ENCODE measurements at places on chromosomes 5 and 9.
A peak's percentile ranks its signal among the peaks of the same experiment; 100 is the strongest.

GRCh38 chr5:176650354-176650884 lies 3.1 kb downstream of the TSPAN17 start:
- no peak for DNase-seq

DNA sequence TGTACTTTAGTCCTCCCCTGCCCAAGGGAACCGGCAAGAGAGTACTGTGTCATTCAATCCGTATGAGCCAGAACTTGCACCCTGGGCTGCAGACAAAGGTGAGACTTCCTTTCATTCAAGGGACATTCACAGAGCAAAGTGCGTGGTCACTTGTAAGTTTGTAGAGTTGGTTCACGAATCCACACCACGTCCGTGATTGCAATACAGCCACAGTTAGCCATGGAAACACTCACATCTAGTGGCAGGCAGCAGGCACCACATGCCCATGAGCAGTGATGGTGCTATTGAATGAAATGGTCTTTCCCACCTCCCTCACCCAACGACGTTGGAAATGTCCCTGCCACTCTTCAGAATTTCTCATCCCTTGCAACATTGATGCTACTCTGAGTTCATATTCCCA lies 72.6 kb downstream of the SYK start:
- no peak for DNase-seq

DNA sequence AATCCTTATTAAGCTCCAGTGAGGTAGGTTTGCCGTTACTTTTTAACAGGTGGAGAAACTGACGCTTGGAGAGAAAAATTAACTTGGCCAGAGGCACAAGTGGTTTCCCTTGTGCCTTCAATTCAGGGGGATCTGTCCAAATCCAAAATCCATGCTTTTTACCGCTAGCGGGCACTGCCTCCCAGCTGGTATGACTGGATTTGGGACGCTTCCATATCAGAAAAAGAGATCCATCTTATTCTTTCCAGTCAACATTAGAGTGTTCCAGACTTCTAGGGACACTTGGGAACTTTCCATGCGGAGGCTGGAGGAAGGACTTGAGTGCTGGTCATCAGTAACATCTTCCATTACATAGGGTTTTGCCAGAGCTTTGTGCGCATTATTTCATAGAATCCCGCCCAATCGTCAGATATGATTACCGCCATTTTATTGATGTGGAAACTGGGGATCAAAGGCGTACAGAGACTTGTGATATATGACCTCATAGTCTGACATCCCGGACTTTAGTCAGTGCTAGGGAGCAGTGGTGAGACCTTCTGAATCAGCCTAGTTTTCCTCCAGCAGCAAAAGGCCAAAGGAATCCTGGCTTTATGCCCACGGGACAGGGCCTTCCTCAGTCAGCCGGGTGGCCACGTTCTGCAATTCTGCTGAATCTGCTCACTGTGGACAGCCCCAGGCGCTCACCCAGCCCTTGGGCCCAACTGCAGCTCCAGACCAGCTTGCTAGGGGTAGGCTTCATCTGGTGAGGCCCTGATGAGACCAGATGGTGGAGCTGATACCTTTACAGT lies 1.1 kb upstream of the GNPDA1 start:
- no peak for DNase-seq

GRCh38 chr9:72826996-72827949 lies 125.6 kb downstream of the ALDH1A1 start:
- DNase-seq, result no peak

GRCh38 chr5:99104538-99105132 lies 175.8 kb upstream of the CHD1 start:
- DNase-seq, result no peak

DNA sequence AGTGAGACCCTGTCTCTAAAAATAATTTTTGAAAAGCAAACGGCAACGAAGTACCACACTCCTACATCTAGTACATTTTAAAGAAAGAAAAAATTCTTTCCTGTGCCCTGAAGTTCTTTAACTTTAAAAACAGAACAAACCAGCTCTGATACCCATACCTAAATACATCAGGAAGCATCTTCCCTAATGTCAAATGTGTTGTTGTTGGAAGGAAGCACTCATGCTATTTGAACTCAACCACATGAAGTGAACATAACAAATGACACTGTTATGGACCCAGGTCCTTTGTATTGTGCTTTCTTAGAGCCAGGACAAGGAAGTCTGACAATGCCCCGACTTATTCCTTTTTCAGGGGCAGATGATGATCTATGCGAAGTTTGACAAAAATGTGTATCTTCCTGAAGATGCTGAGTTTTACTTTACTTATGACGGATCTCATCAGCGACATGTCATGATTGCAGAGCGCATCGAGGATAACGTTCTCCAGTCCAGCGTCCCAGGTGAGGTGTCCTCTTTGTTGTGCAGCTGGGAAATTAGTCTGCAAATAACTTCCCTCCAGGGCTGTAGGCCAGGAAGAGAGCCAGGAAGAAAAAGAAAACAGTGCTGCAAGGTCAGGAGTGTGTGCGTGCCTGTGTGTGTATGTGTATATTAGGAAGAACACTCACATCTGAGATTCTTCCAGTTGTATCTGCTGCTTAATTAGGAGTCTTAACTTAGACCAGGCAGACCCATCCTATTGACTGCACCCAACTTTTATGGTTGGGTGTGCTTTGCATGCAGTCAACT lies 123.7 kb downstream of the ARHGEF28 start:
- no peak for DNase-seq

DNA sequence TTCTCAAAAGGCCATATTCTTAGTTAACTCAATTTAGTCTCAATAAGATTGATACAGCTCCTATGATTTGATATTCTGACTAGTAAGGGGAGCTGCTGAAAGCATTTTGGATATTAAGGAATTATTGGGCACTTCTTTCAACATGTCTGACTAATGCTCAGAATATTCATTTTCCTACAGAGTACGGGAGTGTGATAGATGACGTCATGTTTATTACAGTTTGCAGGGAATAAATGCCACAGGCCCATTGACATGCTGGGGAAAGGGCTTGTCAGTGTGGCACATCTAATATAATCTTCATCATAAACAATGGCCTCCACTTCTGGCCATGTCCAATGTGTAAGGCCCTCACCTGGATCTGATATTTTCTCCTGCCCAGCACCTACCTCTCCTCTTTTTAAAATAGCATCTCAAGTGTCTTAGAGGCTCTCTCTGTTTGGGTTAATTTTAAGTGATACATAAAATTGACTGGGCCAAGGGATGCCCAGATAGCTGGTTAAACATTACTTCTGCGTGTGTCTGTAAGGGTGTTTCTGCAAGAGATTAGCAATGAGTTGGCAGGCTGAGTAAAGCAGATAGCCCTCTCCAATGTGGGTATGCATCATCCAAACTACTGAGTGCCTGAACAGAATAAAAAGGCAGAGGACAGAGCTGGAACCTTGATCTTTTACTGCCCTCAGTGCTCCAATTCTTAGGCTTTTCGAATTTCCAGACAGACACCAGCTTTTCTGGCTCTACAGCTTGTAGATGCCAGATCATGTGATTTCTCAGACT lies 99.3 kb downstream of the SLC24A2 start:
- no peak for DNase-seq

DNA sequence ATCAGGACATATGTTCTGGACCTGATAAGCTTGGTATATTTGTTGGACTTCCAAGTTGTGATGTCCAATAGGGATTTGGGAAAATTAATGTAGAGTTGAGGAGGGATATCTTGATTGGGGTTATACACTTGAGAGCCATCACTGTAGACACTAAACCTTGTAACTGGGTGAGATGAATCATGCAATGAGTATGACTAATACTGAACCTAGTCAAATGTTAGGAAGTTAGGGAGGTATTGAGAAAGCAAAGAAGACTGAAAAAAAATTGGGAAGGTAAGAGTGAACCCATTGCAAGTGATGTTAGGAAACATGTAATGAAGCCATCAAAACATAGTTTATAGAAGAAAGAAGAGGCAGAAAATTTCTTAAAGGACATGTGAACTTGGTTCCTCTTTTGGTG lies 668.4 kb upstream of the CDH9 start:
- DNase-seq, result no peak

DNA sequence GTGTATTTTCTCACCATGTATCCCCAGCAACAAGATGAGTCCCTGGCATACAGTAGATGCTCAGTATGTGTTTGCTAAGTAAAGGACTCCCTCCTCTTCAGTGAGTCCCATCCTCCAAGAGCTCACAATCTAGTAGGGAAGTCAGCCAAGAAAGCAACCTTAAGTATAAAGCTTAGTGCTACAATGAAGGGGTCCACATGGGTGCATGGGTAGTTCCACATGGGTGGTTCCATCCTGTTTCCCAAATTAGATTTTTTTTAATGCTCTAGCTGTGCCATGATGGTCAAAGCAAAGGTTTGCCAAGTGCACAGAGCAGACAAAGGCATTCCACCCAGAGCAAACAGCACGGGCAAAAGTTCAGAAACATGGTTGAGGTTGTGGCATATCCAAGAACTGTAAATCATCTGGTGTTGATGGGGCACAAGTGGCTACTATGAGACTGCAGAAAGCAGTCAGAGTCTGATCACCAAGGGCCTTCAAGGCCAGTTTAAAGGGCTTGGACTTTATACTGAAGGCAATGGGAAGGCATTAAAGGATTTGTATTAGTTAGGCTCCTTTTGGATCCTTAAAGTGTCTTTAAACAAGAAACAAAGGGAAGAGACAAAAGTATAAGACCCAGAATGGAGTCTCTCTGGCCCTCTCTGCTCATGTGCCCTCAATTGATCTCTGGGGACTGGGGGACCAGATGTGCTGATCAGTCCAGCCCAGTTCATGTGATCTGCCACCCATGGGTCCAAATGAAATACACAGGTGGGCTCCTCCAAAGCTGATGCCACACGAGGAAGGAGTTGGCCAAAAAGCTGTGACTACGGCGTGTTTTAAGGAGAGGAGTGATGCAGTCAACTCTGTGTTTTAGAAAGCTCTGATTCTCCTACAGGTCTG lies 9.0 kb upstream of the CPLX2 start:
- no peak for DNase-seq

GRCh38 chr9:3477236-3477834 lies 48.5 kb downstream of the RFX3 start:
- no peak for DNase-seq

DNA sequence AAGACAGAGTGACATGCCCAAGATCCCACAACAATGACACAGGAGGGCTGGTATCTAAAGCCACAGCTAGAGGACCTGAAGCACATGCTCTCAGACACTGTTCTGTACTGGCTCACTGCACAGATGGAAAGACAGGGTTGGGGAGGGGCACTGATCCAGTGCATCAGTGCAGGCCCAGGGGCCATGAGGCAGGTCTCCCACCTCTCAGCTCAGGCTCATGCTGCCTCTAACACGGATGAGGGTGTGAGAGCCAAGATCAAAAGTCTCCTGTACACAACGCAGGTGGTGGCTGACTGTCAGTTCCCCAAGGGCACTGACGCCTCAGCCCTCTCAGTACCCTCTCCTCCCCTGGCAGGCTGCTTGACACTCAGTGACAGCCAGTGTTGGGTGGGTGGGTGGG lies 10.9 kb downstream of the RAPGEF1 start:
- DNase-seq, result no peak

DNA sequence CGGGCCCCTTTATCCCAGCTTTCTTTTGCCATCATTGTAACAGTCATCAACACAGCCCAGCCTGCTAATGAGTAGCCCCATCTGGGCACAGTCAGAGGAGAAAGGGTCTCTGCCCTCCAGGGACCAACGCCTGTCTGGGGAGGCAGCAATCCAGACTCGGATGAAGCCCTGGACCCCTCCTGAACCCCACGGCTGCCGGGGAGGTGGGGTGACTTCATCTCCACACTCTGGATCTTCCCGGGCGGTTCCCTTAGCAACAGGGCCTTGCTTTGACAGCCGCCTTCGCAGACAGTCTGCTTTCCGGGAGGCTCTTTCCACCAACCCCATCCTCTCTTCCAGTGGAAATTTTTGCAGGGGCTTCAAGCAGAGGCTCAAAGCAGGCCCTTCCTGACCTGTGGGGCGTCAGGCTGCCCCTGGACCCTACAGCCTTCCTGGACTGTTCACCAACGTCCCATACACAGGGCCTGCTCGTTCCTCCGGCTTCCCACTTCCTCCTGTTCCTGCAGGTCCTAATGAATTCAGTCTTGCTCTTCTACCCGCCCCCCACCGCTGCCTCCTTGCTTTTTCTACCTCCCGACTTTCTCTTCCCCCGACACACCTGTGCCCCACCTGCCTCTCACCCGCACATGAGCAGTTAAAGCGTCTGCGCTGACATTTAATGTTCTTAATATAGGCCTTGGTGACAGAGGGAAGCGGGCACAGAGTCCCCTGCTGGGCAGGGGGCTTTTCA lies 161.7 kb upstream of the MVB12B start:
- DNase-seq, result no peak

- DNase-seq, result no peak
These were observed 105.7 kb upstream of the KLF9 start for GRCh38 chr9:70519912-70520724.

GRCh38 chr5:132190161-132190817 lies 37.4 kb downstream of the P4HA2 start:
- peak; percentile 29 for DNase-seq

GRCh38 chr9:82776508-82776907 lies 286.4 kb downstream of the RASEF start:
- DNase-seq, result no peak

DNA sequence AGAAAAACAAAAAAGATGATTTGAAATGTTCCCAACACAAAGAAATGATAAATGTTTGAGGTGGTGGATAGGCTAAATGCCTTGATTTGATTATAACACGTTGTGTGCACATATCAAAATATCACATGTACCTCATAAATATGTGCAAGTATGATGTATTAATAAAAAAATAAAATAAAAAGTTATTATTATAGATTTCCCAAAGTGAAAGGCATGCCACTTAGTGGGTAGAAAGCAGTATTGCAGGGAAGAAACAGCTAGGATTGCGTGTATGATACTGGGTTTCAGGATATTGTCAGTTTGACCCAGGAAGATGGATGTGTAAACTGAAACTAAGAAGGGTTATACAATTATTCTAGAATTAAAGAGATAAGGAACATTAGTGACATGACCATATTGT lies 3.6 kb upstream of the TMEM38B start:
- no peak for DNase-seq

DNA sequence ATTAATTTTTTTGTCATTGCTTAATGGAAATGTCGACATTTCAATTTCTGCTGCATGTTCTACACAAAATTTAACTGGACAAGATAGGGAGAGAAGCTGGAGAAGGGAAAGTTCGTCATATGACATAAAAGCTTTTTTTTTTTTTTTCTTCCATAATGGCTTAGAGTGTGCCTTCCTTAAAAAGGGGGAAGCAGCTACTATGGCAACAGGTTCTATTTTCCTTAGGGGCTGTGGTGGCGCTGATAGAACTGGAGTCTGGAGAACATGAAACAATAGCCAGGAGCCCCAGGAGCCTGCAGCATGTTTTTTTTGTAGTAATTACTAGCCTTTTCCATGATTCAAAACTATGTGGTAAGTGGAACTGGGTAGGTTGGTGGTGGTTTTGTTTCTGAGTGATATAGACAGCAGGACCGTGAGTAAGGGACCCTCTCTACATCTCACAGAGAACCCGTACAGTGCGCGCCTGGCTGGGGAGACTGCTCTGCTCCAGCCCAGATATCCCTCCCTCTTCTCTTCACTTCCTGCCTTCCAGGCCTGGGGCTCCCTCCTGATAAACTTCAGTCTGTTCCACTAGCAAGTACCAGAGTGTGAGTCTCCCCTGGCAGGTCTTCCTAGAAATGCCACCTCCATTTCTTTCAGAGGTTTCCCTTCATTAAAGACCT lies 301.6 kb downstream of the NR3C1 start:
- no peak for DNase-seq

All from NCI-H1092 (cell line).